ELR (cell line): ENCODE measurements at places on chromosomes 16 and 17.

- DNase-seq, result no peak
These were observed 75.7 kb downstream of the TANC2 start for GRCh38 chr17:63041722-63042121.

DNA sequence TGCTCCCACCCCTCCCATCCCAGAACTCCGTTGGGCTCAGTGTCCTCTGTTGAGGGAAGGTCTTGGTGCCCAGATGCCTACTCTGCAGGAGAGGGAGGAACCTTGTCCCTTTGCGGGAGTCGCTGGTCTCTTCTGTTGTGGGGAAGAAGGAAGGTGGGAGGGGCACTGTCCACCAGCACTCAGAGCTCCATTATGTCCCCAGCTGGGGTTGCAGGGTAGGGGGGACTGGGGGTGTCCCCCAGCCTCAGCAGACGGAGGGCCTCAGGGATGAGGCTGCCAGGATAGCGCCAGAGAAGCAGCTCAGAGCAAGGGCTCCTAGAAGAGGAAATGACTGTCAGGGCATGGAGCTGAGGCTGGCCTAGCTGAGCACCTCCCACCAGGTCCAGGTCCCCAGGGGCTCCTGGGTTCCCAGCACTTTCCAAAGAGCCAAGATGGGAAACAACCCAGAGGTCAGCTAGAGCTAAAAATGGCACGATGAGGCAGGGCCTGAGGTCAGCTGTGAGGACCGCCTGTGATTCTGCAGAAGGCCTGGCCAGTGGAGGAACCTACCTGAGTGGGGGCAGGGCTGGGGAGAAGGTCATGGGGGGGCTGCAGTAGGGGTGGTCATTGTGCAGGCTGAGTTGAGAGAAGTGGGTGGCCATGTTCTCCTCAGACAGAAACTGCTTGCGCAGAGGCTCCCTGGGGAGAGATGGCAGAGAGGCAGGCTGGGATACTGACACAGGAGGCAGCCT is 893 bp downstream of the HCFC1R1 start:
- no peak for DNase-seq

- no peak for DNase-seq
These were observed 1396.2 kb downstream of the CDH8 start for GRCh38 chr16:60640038-60640437.

DNA sequence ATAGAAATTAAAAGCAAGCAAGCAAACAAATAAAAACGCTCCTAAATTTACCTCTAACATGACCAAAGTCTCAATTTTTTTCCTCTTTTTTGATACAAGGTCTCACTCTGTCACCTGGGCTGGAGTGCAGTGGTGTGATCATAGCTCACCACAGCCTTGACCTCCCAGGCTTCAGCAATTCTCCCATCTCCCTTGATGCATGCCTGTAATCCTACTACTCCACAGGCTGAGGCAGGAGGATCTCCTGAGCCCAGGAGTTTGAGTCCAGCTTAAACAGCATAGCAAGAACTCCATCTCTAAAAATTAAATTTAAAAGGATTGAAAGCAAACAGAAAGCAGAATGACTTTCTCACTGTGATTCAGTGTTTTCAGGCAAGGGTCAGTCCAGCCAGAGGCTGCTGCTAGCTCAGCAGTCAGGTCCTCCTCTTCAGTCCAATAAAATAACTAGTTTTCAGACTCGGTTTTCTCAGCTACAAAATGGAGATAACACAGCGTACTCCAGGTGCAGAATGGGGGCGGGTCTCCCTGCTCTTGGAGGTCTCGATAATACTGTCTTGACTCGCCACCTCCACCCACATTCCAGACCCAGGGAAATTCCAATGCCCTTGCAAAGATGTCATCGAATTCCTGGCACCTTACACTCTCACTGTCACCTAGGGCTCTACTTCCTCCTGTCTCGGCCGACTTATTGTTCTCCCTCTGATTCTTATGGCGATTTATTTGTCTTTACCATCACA is 20.7 kb upstream of the MRTFB start:
- DNase-seq, result no peak

GRCh38 chr16:14146445-14146844 is 75.3 kb downstream of the MRTFB start:
- DNase-seq, result no peak

DNA sequence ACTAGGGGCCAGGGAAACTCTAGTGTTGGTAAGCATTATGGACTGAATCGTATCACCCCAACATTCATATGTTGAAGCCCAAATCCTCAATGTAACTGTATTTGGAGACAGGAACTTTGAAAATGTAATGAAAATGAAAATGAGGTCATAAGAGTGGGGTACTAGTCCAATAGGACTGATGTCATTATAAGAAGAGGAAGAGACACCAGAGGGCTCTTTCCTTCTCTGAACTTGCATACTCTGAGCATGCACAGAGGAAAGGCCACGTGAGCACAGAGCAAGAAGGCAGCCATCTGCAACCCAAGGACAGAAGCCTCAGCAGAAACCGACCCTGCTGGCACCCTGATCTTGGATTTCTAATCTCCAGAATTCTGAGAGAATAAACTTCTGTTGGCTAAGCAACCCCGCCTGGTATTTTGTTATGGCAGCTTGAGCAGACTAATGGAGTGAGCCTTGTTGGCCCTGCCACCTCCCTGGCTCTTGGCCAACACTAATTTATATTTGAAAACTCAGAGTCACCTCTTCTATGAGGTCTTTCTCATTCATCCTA is 273.4 kb downstream of the NTN1 start:
- DNase-seq, result no peak

- no peak for DNase-seq
These were observed 8.6 kb upstream of the AKTIP start for GRCh38 chr16:53511403-53512280.

DNA sequence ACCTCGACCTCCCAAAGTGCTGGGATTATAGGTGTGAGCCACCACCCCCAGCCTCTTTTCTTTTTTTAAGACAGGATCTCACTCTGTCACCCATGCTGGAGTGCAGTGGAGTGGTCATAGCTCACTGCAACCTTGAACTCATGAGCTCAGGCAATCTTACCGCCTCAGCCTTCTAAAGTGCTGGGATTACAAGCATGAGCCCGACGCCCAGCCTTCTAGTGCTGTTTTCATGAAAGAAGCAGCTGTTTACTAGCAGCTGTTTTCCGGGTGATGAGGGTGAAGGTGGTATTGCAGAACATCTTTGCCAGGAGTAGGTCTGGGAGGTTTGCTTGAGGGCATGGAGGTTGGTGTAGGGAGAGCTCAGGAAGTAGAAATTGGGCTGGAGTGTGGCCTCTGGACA is 2.0 kb downstream of the ADCY7 start:
- DNase-seq, result no peak

DNA sequence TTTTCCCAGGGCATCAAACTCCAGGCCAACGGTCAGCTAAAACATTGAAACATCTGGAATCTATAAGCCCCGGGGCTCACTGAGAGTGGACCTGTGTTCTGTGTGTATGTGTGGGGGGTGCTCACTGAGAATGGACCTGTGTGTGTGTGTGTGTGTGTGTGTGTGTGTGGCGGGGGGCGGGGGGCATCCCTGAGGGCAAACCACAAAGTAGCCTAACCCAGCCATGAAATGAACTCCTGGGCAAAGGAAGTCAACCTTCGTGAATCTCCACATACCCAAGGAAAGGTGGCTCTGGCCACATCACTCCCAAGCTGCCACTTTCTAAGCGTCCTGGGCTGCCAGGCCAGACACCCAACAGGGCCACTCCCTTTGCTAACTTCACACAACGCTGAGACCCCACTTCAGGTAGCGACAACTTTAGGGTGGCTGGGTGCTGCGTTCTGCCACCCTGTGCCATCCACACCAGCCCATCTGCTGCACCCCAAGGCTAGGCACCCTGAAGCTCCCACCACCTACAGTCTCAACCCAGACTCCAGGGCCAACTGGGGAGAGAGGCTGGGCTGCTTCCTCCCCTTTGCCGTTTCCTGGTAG is 1.6 kb downstream of the MAFG start:
- DNase-seq, result no peak

- peak; percentile 53 for DNase-seq
These were observed 18.9 kb downstream of the KPNA2 start for GRCh38 chr17:68054296-68054900.

DNA sequence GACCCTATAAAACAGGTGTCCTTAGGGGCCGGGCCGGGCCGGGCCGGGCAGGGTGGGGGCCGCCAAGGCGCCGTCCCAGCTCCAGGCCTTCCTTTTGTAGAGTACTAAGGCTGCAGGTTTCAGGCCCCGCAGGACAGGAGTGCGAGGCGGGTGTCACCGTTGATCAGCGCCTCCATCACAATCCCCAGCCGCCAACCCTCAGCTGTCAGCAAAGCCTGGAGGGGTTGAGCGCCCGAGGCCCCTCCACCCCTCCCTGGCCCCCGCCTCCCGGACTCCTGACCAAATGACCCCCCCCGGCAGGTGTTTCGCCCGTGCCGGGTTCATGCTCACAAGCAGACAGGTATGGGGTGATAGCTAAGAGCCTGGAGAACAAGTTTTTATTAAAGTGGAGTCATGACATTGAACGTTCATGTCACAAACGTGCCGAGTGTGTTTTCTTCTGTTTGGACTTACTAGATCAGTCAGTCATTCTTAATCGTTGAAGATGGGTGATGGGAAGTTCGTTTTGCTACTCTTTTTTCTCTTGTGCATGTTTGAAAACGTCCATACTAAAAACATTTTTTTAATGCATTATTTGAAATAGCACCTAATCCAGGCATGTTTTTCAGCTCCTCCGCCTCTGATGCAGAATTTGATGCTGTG is 534 bp downstream of the ARL2BP start:
- DNase-seq, result peak; percentile 43

DNA sequence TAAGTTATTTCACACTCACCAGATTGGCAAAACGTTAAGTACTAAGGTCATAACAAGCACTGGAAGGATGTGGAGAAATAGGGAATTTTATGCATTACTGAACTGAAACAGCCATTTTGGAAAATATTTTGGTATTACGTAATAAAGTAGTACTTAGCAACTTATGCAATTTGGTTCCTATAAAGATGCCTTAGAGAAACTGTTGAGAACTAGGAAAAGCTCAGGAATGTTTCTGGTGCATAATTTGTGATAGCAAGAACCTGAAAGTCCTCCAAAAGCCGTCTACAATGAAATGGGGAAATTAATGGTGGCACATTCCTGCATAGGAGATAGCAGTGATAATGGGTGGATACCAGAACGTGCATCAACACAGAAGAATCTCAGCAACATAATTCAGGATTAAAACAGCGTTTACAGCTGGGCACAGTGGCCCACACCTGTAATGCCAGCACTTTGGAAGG is 472.5 kb downstream of the WWOX start:
- DNase-seq, result no peak

GRCh38 chr17:55607731-55608341 is 96.6 kb upstream of the SMIM36 start:
- peak; percentile 61 for DNase-seq

GRCh38 chr17:29665481-29665810 is 42.7 kb upstream of the CORO6 start:
- DNase-seq, result no peak

DNA sequence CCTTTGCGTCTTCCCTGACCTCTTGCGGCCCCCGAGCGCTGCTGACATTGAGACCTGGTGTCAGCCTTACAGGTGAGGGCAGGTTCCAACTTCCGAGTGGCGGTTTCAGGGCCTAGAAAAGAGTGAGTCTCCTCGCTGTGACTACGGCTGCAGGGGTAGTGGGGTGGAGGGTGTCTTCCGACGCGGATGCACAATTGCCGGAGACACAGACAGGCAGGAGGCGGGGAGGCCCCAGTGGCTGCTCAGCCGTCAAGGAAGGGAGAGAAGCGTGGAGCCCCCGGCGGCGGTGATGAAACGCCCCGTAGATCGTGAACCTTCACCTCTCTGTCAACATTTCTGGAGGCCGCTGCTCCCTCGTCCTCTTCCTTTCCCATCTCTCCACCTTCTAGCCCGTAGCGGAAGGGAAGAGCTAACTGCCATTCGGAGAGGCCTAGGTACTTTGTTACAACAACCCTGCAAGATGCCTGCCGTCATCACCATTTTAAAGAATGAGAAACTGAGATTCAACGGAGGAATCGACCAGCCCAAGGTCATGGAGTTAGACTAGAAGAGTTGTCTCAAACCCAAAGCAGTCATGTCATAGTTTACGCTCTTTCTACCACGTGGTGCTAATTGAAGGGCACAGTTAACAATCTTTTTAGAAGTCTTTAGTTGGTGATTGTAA is 485 bp downstream of the DNAJA3 start:
- peak; percentile 37 for DNase-seq

DNA sequence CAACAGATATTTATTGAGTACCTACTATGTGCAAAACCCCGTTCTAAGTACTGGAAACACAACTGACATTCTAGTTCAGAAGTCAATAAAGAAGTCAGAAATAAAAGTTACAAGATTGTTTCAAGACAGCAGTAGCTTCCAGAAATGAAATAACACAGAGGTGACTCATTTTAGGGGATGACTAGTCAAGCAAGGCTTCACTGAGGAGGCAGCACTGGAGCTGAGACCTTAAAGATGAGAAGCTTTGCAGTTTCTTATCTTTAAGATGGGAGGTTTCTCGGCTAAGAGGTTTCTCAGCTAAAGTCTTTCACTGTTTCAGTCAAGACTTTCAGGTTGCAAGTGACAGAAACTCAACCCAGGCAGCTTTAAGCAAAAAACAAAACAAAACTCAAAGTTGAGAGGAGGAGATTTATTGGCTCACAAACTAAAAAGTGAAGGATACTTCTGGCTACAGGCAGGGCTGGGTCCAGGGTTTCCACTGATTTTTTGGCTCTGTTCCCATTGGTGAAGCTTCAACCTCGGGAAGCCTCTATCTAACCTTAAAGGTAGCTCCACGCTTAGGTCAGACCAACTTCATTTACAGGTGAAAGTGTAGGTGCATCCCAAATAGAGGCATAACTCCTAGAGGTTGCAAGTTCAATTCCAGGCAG is 7.4 kb upstream of the MMP2 start:
- DNase-seq, result peak; percentile 95

DNA sequence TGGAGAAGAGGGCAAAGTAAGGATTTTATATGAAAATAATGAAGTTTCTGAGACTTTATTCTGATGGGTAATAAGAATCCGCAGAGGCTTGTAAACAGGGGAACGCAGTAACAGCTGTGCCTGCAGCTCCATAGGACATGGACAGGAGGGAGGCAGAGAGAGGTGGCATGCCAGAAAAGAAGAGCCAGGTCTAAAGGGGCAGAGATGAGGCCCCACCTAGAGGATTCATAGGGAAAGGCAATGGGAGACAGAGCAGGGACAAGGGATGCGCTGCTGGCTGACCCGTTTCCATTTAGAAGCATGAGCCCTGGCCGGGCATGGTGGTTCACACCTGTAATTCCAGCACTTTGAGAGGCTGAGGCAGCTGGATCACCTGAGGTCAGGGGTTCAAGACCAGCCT is 340.3 kb upstream of the CDH5 start:
- no peak for DNase-seq

- no peak for DNase-seq
These were observed 194.4 kb upstream of the TOX3 start for GRCh38 chr16:52741351-52741750.

DNA sequence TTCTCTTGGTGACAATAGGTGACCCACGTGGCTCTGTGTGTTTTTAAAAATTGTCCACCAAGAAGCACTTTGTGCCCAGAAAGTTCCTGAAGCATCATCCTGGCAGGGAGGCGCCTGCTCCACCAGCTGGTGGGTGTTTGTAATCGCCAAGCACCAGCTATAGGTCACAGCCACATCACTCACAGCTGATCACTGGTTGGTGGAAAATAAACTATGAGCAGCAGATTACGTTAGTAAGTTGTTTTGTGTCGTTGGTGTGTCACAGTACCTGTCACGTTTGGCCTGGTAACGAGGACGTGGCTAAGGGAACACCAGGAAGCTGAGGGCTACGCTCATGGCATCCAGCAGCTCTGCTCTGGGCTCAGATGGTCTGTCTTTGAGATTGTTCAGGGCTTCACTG is 10.1 kb downstream of the MRM3 start:
- peak; percentile 37 for DNase-seq
